Stimulated activated CD4-positive, alpha-beta T cell treated with anti-CD3 and anti-CD28 coated beads, Interleukin-1b, Interleukin-23, amount 100 ng/mL, for 1 hour (primary cell): ENCODE measurements at places on chromosomes 1 and 21.

- DNase-seq: no peak
These were observed 74.8 kb downstream of the FNBP1L start for GRCh38 chr1:93522721-93523120.

GRCh38 chr1:65065524-65066418 lies 82.2 kb upstream of the AK4 start:
- DNase-seq: no peak

GRCh38 chr21:37535130-37535529 lies 168.6 kb downstream of the DYRK1A start:
- DNase-seq: no peak

DNA sequence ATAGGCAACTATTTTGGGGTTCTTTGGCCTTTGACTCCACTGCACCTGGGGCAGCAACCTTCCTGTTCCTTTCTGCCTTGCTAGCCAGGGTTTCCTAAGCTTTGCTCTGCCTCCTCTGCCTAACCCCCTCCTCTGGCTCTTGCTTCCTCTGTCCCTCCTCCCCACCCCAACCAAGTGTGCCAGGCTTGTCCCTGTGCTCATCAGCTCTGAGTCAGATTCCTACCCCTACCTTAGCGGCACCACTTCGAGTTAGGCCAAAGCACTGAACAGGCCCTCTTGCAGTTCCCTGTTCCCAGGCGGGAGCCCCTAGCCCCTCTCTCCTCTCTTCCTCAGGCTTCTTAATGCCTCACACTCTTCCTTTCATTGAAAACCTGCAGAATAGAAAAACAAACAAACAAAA lies 74.8 kb upstream of the HAO2 start:
- no peak for DNase-seq

DNA sequence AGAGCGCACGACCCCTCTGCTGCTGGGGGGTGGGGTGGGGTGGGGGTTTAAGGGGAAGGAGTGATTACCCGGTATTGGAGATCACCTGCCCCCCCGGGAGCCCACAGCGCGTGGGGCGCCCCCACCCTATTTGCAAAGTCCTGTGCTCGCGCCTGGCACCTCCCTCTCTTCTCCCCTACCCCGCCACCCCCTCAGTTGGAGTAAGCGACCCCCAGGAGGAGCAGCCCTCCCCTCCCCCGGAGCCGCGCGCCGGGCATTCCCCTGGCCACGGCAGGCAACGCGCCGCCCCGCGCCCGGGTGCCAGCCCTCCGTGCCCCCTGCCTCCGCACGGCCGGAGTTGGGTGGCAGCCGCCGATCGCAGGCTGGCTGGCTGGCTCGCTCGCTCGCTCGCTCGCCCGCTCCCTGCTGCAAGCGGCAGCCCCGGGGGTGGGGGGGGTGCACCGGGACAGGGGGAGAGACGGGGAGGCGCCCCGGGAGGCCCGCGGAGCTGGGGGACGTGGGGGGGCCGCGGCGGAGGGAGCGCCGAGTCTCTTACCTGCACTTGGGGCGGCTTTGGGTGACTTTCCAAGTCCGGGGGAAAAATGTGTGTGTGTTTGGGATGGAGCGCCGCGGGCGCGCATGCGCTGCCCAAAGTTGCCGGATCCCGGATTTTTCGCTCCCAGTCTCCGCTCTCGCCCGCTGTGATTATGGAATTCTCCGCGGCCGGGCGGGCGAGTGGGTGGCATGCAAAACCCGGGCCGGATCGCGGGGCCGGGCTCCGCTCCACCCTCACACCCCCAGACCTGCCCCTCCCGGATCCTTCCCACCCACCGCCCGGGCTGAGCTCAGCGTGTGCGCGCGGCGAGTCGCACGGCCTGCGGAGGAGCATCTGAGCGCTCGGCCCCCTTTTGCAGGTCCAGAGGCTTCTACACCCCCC lies at the start of gene CASZ1:
Gene CASZ1 (minus strand): TSS at position 618 of the 916 bp plus-strand sequence. CDS start 102,757 bp downstream, outside the sequence.
- no peak for DNase-seq

GRCh38 chr1:40266786-40267535 lies 8.9 kb downstream of the ZMPSTE24 start:
- no peak for DNase-seq

- DNase-seq: no peak
These were observed 744 bp downstream of the MIER1 start for GRCh38 chr1:66925558-66925910.

- no peak for DNase-seq
These were observed 416.7 kb downstream of the COL11A1 start for GRCh38 chr1:102691592-102692090.

DNA sequence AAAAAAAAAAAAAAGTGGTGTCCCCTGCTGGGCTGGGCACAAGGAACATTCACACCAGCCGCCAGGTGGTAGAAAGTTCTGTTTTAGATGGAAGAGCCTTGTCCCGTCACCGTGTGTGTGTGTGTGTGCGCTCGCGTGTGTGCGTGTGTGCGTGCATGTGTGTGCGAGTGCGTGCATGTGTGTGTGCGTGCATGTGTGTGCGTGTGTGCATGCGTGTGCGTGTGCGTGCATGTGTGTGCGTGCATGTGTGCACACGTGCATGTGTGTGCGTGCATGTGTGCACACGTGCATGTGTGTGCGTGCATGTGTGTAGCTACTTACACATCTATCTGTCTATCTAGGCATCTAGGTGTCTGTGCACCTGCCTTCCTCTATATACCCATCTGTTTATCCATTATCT lies 491.7 kb downstream of the NPHP4 start:
- no peak for DNase-seq

GRCh38 chr1:53585565-53585964 lies 126.4 kb downstream of the DMRTB1 start:
- no peak for DNase-seq

- DNase-seq: no peak
These were observed 20.8 kb upstream of the TSNAX start for GRCh38 chr1:231507476-231508355.

DNA sequence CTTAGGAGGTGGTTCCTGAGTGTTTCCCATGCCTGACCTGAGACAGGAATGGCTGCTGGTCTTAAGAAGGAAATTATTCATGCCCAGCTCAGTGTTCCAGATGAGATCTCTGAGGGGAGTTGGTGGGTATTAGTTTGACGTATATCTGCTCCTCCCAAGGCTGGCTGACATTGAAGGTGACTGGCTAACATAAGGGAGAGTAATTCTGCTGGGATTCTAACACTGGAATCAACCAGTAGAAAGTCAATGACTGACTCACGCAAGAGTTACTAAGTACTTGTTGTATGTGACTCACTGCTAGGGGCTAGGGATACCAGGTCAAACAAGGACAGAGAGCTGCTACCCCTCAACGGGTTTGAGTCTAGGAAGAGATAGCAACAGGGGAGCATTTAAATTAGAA lies 177.3 kb downstream of the CACNA1E start:
- no peak for DNase-seq

DNA sequence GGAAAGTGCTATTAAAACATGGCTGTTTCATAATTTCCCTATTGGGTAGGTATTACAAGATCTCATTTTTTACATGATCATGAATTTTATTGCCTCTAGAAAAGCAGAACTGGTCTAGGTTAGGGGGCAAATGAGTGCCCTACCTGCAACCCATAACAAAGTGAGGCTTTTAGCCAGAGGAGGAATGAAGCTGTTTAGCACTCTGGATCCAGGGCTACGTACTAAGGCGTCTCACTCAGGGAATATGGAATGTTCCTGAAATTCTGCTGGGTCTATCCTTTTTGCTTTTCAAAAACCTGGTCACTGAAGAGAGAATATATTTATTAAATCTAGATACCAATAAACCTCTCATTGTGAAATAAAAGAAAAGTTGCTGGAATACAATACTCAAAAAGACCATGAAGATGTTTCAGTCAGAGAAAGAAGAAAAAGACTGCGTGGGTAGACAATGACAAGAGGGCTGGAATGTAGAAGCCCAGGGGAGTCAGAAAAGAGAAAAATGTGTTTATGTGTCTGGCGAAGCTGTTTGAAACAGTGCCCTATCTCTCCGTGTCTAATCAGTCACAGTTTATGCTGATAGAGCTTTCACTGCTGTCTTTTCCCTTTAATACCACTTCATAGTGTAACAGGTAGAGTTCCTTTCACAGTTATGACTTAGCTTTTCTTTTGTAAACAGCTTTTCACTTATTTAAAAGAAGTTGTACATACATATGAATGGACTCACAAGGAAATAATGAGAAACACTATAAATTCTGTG lies 25.0 kb upstream of the SYDE2 start:
- no peak for DNase-seq

DNA sequence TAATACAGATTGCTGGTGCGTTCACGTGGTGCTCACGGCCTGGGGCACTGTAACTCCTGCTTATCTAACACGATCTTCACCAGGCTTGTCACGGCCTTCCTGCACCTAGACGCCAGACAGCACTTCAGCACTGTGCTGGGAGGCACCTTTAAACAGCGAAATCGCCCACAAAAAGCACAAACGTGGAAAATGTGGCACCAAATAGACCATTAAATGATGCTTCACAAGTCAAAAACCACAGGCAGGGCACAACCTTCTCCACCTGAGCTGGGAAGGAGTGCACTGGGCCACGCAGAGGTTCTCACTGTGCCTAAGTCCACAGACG lies 20.0 kb downstream of the IBA57 start:
- DNase-seq: no peak

DNA sequence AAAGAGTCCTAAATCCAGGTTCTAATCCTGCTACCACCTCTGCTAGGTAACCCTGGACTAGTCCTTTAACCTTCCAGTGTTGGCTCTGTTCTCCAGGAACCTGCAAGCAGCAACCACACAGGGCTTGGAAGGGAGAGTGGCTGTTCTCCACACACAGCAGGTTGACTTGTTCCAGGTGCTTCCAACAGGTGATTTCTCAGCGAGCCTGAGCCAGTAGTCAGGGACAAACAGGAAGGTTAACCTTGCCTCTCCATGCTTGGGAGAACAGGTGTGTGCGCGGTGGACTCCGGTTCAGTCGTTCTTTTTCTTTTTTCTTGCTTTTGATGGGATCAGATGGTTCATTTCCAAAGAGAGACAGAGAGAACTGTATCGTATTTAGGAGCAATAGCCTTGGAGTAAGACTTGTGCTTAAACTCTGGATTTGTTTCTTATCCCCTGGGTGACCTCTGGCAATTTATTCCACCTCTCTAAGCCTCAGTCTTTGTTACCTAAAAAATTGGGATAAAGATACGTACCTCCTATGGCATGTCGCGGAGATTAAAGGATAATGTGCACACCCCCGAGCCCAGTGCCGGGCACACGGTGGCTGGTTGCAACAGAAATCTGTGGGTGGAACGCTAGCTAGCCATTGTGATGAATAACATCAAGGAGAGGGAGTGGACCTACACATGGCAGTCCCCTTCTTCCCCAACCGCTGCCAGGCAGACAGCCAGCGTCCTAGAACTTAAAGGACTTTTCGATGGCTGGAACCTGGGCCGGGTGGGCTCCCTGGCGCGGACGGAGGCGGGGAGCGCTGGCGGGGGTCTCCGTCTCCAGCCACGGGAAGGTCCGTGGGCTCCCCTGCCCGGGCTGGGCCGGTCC lies 583 bp upstream of the CACHD1 start:
- no peak for DNase-seq

DNA sequence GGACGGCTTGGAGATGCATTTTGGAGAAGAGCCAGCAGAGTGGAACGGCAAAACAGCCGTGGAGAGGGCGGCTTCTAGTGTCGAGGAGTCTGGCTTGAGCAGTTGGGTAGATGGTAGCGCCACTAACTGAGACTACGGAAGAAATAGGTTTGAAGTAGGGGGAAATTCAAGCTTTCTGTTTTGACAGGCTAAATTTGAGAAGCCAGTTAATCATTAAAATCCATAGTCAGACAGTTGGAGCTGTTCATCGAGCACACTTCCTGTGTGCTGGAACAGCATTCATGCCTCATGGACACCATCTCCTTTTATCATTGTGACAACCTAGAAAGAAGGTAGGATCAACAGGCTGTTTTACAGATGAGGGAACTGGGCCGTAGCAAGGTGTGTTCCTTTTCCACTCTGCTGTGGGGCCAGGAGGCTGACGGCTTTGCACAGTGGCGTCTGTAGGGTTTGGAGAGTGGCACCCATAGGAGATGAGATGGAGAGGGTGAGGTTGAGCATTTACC lies 3.4 kb upstream of the PKLR start:
- no peak for DNase-seq

- no peak for DNase-seq
These were observed 157.5 kb upstream of the C21orf91 start for GRCh38 chr21:17976691-17977090.

- no peak for DNase-seq
These were observed 51.0 kb upstream of the LHX8 start for GRCh38 chr1:75083223-75083622.

- DNase-seq: no peak
These were observed 38.1 kb upstream of the SYT14 start for GRCh38 chr1:209899948-209900347.

DNA sequence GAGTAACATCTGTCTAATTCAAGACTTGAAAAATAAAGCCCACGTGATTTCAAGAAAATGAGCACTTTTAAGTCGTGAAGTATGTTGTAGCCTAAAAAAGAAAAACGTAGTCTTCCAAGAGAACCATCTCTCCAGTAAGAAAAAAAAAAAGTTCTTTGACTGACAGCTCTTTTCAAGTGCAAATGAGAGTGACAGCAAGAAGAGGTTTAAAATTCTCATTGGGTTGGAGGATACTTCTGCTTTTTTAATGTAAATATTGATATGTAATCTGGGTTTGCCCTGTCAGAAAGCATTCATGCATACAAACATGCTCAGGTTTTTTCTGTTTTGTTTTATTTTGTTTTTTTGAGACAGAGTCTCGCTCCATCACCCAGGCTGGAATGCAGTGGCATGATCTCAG lies 32.3 kb upstream of the PRDM2 start:
- no peak for DNase-seq

GRCh38 chr21:16538936-16539440 lies 809.2 kb downstream of the USP25 start:
- DNase-seq: no peak

GRCh38 chr1:33358795-33359503 lies 38.1 kb upstream of the A3GALT2 start:
- no peak for DNase-seq

DNA sequence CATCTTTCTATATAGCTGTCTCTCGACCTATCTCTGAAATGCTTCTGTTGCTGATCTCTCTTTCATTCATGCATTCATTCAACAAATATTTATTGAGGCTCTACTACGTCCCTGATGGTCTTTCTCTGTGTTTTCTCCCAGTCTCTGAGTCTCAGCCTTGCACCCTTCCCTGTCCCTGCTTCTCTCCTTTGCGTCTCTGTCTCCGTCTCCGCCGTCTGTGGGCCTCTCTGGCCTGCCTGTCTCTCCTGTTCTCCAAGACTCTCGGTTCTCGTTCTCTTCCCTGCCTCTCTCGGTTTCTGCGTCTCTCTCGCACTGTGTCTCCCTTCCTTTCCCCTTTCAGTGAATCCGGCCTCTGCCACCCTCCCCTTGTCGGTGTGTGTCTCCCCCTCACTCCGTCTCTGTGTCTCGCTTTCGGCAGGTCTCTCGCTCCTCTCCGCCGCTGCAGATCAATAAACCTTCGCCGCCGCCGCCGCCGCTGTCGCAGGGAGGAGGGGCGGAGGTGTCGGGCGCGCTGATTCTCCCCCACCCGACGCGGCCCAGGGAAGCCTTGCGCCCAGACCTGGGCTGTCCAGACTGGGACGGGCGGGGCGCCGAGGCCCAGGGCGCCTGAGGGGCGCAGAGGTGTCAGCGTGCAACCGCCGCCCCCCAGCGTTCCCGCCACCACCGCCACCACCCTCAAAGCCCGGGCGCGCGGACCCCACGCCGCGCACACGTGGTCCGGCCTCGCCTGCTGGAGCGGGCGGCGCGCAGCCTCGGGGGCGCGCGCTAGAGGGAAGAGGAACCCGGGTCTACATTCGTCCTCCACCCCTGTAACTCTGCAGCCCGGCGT lies 3.0 kb downstream of the EFNA3 start:
- DNase-seq: no peak
